Calu3 (cell line): ENCODE measurements at places on chromosomes 3 and 15.

DNA sequence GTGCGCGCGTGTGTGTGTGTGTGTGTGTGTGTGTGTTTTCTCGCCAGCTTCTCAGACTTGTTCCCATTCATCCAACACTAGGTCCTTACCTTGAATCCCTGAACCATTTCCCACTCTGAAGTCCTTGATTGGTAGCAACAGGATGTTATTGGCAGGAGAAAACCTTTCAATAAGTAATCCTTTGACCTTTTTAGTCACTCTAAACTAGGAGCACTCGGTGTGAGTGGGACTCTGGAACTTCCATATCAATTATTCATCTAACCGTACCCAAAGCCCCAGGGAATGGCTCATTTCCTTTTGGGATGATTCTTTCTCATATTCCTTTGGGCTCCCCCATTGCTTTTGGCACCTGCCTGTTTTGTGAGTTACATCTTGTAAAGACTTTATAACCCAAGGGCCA is 140.2 kb upstream of the SPRED1 start:
- no peak for DNase-seq

DNA sequence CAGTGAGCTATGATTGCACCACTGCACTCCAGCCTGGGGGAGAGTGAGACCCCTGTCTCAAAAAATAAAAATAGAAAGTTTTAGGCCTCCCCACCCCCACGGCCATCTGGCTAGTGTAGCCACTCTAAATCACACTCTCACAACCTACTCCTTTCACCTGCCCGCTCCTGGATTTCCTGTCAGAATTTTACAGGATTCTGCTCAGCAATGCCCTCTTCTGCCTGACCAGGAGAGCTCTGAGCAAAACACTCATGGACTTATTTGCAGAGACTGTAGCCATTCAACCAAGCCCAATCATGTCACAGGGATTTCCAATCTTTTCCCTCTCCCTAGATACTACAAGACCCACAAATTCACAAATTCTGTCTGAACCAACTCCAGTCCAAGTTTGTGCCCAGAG is 242.6 kb upstream of the TPRG1 start:
- peak; percentile 44 for DNase-seq

GRCh38 chr15:92494806-92495336 is 101.2 kb downstream of the ST8SIA2 start:
- DNase-seq, result no peak

DNA sequence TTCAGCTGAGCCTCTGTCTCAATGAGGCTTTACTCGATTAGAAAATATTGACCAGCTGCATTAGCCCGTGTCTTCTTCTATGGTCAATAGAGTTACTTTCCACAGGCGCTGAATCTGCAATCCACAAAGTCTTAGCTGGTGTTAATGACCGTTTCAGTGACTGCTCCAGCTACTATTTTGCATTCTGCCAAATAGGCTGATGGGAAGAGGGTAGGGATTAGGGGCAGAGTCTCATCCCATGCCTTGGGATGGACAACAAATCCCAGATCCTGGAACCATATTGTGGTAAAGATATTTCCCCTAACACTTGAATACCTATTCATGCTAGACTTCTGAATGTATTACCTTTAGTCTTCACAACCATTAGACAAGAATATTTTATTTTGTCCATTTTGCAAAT is 29.5 kb upstream of the MAGI1 start:
- no peak for DNase-seq

- DNase-seq, result peak; percentile 69
Measured at GRCh38 chr15:75843678-75844581, 683 bp downstream of the UBE2Q2 start.

DNA sequence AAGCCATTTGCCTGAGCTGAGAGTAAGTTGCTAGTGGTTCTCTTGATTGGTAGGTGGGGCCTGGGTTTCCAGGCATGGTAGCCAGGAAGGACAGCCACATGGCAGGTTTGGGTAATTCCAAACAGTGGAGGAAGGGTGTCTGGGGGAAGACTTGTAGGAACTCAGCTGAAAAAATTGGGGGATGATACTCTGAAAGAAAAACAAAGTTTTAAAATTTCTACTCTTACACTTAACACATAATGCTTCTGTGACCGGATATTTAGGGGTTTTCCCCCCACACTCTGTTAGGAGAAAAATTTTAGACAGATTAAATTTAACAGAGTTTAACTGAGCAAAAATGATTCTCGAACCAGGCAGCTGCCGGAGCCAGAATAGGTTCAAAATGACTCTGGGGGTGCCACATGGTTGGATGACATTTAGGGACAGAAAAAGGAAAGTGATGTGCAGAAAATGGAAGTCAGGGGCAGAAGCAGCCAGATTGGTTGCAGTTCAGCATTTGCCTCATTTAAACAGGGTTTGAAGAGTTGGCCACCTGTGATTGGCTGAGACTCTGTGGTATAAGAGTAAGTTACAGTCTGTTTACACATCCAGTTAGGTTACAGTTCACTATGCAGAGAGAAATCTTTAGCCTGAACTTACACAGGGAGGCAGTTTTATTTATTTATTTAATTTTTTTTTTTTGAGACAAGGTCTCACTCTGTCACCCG is 8.1 kb downstream of the B2M start:
- no peak for DNase-seq

DNA sequence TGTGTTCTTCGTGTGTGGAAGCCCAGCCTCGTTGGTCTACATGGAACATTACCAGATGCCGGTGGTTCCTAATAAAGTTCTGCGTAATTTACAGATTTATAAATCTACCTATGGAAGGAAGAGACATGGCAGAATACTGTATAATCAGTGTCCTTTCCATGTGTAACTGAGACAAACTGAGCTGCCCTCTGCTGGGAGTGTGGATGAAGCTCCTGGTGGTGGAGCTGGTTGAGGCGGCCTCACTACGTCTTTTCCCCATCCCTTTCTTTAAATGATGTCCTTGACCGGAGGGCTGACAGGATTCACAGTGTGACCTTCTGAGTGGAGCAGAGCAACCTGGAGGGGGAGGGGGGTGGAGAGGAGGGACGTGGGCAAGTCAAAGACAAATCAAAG is 267.0 kb upstream of the CHRM5 start:
- DNase-seq, result no peak

GRCh38 chr3:32406486-32407408 is 15.1 kb downstream of the CMTM7 start:
- DNase-seq, result no peak

DNA sequence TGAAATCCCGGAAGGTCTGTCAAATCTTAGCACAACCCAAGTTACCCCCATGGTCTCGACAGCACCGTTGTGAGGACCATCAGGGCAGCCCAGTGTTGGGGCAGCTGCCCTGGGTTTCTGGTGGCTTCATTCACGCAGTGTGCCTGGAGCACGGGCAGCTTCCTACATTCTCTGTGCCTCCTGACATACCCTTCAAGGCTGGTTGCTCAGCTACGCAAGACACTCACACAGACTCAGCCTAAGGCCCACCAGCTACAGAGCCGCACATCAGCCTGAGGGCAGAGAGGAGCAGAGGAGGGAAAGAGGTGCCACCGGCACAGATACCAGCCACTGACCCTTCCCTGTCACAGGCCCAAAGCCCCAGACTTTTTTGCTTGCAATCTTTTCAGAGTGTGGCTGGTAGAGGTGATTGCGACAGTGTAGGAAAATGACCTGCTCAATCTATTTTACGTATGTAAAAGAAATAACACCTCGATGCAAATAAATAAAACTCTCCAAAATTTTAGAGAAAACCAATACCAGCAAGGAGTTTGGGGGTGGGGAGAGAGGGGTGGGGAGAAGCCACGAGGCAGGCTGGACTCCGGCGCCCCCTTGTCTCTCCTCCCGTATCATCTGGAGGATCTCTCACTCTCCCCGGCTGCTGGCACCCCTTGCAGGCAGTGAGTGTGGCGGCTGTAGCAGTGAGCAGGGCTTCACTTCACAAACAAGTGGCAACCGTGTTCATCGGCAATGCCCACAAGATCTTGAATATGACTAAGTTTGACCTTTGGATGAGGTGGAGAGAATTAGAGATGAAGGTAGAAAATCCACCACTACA is 12.7 kb downstream of the CSPG5 start:
- DNase-seq, result no peak

DNA sequence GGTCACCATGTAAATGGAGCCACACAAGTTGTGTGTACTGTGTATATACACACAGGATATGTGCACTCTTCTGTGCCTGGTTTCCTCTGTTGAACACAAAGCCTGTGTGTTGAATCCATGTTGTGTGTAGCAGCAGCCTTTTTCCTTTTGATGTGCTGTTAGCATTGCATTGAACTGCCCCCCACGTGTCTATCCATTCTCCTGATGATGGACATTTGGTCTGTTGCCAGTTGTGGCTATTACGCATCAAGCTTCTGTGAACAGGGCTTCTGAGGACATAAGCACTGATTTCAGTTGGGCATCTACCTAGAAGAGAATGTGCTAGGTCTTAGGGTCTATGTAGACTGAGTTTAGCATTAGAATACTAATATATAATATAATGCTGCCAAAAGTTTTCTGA is 77.4 kb downstream of the LSM3 start:
- no peak for DNase-seq

DNA sequence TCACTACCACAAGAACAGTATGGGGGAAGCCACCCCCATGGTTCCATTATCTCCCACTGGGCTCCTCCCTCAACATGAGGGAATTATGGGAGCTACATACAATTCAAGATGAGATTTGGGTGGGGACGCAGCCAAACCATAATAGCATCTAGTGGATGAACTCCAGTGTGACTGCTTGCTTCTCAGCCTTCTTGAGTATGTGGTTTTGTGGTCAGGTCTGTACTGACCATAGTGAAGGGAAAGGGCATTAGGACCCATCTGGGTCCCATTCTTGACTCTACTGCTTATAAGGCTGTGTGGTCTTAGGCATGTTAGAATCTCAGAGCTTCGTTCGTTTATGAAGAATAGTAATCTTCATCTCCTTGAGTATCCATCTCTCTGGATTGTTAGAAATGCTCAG is 81.4 kb downstream of the CGNL1 start:
- DNase-seq, result no peak

- DNase-seq, result no peak
Measured at GRCh38 chr15:65328506-65329287, 24.2 kb downstream of the RNU5B-1 start.

- no peak for DNase-seq
Measured at GRCh38 chr3:182913889-182914288, 66.4 kb downstream of the DCUN1D1 start.

GRCh38 chr15:68829068-68829467 is 8.4 kb upstream of the ANP32A start:
- DNase-seq, result peak; percentile 15

DNA sequence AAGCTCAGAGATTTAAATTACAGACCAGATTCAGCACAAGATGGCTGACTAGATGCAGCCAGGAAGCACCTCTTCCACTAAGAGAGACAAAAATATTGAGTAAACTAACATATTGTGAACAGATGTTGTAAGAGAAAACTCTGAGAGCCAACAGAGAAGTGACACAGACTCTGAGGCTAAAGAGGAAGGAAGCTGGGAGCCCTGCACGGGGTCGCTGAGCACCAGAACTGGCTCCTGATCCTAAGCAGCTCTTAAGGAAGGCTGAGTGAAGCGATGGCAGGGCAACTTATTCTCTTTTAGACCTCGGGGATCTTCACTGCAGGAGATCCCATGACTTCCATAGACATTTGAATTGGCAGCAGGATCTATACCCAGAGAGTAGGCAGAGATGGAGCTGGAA is 578.0 kb upstream of the GRM7 start:
- no peak for DNase-seq

DNA sequence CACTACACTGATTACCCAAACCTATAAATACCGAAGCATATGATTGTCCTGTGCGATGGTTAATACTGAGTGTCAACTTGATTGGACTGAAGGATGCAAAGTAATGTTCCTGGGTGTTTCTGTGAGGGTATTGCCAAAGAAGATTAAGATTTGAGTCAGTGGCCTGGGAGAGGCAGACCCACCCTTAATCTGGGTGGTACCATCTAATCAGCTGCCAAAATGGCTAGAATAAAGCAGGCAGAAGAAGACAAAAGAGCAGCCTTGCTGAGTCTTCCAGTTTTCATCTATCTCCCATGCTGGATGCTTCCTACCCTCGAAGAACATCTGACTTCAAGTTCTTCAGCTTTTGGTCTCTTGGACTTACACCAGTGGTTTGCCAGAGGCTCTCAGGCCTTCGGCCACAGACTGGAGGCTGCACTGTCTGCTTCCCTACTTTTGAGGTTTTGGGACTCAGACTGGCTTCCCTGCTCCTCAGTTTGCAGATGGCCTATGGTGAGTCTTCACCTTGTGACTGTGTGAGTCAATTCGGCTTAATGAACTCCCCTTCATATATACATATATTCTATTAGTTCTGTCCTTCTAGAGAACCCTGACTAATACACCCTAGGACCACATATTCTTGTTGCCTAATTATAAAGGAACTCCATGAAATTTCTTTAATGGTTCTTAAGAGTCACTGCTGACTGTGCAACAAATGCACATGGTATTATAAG is 31.7 kb downstream of the CSNK1G1 start:
- no peak for DNase-seq

GRCh38 chr3:151144760-151145159 is 58.3 kb downstream of the GPR171 start:
- no peak for DNase-seq

DNA sequence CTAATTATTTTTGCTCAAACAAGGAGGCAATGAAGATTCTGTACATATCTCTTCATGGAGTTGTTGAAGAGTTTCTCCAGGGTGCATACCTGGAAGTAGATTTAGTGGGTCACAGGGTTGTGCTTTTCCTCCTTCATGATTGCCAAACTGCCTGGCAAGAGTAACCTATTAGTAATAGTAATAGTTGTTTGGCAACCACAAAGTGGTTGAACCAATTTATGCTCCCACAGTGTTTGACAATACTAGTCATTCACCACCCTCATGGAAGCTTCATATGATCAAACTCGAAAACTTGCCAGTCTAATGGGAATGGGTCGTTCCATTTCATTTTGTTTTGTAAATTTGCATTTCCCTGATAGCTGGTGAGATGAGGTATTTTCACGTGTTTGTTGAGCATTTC is 57.8 kb downstream of the TLE3 start:
- DNase-seq, result no peak

DNA sequence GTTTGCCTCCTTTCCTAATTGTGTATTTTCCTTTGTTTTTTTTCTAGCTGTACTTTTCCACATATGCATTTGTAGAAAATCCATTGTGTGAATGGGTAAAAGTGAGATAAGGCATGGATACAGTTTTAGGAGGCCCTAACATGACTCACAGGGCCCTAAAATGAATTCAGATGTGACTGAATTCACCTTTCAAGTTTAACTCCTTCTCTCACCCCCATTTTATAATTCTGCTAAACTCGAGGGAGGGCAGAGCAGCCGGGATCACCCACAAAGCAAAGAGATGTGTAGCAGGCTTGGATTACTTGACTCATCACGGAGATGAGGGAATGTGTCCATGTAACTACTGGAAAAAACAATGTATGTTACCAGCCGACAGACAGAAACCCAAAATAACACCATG is 59.9 kb downstream of the FOXP1 start:
- no peak for DNase-seq

- no peak for DNase-seq
Measured at GRCh38 chr3:85670634-85671205, 711.9 kb downstream of the CADM2 start.

- DNase-seq, result no peak
Measured at GRCh38 chr15:52481915-52482314, 46.8 kb downstream of the MYO5A start.

GRCh38 chr3:182618981-182619591 is 174.2 kb upstream of the ATP11B start:
- DNase-seq, result peak; percentile 39
